ENCODE measurements at places on chromosomes 16 and 17.

DNA sequence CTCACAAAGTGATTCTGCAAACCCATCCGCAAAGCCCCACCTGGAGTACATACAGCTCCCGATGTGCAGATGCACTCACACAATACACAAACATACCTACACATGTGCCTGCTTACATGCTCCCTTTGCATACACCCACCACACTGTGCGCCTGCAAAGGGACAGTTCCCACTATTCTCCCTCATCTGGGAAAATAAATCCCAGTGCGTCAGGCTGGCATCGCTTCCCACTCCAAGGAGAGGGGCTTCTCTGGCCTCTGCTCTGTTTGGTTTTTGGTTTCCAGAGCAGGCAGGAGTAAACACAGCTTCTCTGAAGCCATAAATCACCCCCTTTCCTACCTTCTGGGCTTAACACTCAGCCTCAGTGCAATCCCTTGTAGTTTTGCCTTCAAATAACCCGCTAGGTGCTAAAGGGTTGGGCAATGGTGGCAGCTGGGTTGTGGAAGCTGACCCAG, 14.7 kb downstream of the HOXB4 start:
- no peak for DNase-seq

DNA sequence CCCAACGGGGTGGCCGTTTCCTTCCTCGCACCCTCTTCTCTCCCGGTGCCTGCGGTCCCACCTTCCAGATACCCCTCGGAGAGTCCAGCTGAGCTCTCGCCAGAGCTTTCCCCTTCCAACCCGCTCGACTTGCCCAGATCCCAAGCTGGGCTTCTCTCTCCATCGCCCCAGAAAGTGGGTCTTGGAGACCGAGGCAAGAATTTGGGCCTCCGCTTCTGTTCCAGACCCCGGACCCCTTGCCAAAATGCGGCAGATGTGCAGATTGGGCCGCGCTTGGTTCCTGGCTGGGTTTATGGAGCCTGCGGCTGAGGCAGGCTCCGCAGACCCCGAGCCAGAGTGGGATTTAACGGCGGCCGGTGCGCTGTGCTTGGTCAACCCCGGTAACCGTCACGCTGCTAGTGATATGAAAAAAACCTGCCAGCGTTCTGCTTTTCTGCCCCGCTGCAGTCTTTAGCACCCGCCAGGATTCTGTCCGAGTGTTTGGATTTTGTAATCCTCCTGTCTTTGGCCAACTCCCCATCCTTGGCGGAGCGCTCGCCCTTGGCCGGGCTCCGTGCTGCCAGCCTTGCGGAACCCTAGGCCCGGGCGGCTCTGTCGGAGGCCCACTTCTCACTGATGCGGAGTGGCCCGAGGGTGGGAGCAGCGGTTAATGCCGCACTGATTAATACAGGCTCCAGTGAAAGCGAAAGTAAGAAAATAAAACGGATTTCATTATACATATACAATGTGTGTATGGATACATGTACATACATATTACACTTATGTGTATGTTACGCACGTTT, 754 bp upstream of the SLFN11 start:
- DNase-seq = peak; percentile 39

GRCh38 chr17:80359422-80360110, 55.4 kb upstream of the ENDOV start:
- DNase-seq = no peak

DNA sequence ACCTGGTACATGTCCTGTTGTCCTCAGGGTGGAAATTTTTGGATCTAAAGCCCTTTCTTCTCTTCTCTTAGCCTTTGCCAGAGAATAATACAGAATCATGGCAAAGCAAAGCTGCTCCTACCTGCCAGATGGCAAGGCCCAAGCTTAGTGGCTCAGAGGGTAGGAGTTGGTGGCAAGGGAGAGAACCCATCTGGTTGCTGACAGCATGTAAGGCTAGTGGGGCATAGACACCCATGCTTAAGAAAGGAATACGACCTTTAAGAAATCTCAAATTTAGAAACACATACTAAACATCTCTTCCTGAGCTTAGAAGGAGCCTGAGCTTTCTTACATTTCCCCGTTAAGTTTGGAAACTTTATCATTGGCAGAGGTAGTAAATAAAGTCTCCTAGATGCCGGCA, 395.0 kb upstream of the SOX9 start:
- DNase-seq = no peak

DNA sequence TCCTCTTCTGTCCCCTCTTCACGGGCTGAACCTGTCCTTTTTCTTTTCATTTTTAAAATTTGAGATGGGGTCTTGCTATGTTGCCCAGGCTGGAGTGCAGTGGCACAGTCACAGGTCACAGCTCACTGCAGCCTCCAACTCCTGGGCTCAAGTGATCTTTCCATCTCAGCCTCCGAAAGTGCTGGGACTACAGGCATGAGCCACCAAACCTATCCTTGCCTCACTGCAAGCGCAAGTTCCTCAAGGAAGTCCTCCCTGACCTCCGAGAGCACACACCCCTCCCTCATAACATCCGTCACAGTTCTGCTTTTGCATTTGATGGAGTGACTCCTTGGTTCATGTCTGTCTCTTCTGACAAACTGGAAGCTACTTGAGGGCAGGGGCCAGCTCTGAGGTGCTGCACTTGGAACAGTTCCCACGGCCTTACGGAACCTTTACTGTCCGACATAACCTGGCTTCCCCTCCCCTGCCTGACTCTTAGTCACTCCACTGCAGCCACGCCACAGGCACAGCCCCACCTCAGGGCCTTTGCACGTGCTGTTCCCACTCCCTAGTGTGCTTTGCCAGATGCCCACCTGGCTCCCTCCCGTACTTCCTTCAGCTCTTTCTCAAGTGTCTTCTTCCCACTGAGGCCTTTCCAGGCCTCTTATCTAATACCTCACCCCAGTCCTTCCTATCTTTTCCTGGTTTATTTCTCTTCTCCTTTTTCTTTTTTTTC, 4.4 kb downstream of the TBX6 start:
- no peak for DNase-seq

- DNase-seq = no peak
Observed at GRCh38 chr16:86317813-86318650, 192.3 kb upstream of the FOXF1 start.

DNA sequence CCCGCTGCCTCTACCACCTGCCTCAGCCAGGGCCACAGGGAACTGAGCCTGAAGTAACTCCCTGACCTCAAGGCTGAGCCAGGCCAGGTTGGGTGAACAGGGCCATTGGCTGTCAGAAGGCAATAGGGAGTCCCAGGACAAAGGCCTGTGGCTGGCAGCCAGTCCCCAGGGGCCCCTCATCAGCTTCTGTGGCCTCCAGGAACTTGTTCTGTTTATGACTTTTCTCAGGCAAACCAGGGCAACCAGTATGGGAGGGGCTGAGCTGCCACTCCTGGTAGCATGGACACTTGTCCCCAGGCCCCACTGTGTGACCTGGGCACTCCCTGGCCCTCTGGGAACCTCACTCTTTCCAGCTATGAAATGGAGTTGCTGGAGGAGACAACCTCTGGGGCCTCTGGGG, 40.1 kb downstream of the CPNE2 start:
- no peak for DNase-seq

- no peak for DNase-seq
Observed at GRCh38 chr17:79619636-79620206, 8.9 kb upstream of the RBFOX3 start.

GRCh38 chr17:16943541-16944333, 28.2 kb downstream of the TNFRSF13B start:
- DNase-seq = no peak

DNA sequence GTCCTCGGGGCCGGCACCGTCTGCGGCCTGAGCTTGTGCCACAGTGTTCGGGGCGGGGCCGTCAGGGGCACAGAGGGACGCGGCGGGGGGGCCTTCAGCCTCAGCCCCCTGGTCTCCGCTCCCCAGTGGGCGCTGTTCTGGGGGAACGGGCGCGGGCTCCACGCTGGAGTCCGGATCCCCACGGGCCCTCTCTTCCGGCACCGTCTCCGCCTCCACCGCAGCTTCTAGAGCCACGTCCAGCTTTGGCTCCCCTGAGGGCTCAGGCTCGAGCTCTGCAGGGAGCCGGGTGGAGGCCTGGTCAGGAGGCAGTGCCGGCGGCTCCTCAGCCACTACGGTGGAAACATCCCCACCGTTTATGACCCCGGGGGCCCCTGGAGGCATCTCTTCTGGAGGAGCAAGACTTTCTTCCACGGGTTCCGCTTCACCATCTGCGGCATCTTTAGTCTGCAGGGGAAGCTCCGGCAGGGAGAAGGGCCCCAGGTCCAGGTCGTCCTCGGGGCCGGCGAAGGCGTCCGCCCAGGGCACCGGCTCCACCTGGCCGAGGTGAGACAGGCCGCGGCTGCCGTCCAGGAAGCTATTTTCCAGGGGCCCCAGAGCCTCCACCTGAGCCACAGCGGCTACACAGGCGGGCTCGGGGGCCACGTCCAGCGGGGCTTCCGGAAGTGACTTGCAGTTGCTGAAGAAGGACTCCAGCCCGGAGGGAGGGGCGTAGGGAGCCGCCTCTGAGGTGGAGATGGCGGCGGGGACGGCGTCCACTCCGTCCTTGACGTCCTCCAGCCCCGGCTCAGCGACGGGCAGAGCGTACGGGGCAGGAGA, 62.4 kb downstream of the ZNF778 start:
- DNase-seq = no peak

- DNase-seq = no peak
Observed at GRCh38 chr17:21177854-21178600, 35.9 kb downstream of the TMEM11 start.

GRCh38 chr16:67284699-67285646, 5.6 kb downstream of the PLEKHG4 start:
- DNase-seq = peak; percentile 27

GRCh38 chr17:64401941-64402340, 11.3 kb upstream of the PECAM1 start:
- no peak for DNase-seq

GRCh38 chr17:36629970-36630502, 28.7 kb downstream of the MRM1 start:
- no peak for DNase-seq

DNA sequence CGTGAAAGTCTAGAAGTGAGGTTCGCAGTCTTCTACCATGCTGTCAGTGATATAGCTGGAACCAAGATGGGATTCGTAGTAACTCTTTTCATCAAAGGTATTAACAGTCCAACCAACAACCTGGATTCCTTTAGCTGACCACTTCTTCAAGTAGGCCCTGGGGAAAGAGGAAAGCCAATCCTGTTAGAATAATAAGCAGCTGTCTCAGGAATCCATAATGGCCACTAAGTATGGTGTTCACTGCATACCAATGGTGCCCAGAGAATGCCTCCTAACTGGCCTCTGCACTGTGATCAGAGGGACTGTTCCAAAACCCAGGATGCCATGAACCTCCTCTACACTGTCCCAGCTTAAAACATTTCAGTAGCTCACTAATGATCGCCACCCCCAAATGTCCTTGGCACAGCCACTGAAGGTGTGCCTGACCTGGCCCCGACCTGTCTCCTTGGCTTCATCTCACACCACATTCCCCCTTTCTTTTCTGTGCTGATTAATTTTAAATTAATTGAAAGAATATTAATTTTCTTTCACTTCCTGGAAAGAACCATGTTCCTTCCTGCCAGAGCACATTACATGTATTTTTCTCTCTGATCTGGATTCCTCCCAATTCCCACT, 18.3 kb downstream of the GDE1 start:
- DNase-seq = no peak

DNA sequence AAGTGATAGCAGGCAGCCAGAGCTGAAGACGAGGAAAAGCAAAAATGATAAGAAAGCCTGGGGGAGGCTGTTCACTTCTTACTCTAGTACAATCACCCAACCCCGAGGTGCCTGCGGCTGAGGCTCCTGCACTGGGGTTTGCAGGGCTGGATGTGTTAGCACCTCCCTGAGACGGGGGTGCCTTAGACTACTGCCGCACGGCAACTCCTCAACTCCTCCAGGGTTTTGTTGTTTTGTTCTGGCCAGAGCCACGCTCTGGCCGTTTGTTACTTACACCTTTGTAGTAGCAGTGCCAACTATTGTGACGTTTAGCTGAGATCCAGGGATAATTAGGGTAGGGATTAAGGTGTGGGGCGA, 51.5 kb downstream of the LDHD start:
- no peak for DNase-seq

DNA sequence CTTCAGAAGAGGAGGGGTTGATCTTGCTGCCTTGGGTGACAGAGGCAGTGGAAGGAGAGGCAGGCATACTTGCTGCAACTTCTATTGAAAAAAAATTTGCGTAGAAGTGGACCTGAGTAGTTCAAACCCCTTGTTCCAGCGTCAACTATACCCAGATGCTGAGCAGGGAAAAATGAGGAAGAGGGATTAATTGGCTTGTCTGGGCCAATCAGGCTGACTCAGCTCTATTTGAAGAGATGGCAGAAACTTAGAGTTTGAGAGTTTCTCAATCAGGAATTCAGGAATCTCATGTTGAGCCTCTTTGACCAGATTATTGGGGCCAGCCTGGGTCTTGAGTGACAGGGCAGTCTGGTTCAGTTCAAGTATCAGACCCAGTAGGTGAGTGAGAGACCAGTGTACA, 17.6 kb downstream of the CASC3 start:
- DNase-seq = no peak

GRCh38 chr16:46629331-46630219, 8.4 kb upstream of the SHCBP1 start:
- DNase-seq = peak; percentile 24

DNA sequence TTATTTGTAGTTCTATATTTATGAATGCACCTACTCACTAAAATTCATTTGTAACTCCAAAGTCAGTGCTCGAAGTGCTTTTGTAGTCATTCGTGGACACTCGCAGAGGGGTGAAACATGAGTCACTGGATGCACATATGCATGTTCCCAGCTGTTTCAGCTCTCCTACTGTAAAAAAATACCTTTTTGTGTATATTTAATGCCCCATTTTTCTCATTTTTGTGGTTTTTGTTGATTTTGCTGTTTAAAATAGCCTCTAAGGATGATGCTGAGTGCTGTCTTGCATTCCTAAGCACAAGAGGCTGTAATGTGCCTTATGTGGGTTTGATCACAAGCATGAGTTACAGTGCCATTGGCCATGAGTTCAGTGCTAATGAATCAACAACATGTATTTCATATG, 30.6 kb downstream of the CENPV start:
- no peak for DNase-seq

GRCh38 chr17:21283482-21284318, 811 bp upstream of the MAP2K3 start:
- no peak for DNase-seq

DNA sequence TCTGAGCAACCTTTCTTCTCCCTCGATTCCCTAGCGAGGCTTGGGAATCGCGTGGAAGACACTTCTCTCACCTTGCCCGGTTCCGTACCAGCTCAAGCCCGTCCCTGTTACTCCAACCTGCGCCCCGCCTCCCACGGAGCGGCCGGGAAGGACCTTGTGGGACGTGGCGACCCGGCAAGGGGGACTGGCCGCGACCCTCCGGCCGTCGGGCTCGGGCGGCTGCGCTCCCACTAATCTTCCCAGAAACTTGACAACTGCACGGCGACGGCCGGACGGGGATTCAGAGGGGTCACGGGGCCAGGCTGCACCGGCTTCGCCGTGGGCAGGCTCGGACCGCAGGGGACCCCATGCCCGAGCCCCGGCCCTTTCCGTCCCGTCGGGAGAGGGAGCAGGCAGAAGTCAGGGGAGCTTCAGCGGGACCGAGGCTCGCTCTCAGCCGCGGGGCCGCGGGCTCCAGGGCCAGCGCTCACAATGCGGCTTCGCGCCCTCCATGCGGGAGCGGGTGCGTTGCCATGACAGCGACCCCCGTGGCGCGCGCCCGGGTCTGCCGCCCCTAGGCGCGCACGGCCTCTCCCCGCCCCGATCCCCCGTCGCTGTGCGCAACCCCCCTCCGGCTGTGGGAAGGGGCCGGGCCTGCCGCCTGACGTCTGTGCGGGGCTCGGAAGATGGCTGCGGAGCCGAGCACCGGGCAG, at the start of gene SGSM2:
SGSM2 (plus strand) TSS at position 650 of the 692 bp plus-strand sequence. CDS start 188 bp downstream, outside the sequence.
- peak; percentile 81 for DNase-seq

Data from tongue (tissue), 3 donors.